ENCODE measurements at places on chromosomes 5 and 9. TPM values are rescaled to one million over a fixed set of nuclear protein-coding genes. Genes with fewer than 3 reads are reported as not detected.
A peak's percentile ranks its signal among the peaks of the same experiment; 100 is the strongest.

The TSSK1B gene
- 0.06 TPM for polyA plus RNA-seq

The POLR3G gene
- polyA plus RNA-seq = 3.5 TPM

GRCh38 chr5:35237580-35238376 lies 7.5 kb upstream of the PRLR start:
- DNase-seq = no peak

- peak; percentile 51 for DNase-seq
Measured at GRCh38 chr5:12467799-12468198, 563.6 kb upstream of the CTNND2 start.

GRCh38 chr5:138542180-138542955 lies 668 bp downstream of the ETF1 start:
- DNase-seq = no peak

GRCh38 chr9:109705515-109705914 lies 74.5 kb upstream of the PALM2AKAP2 start:
- DNase-seq = no peak

- DNase-seq = no peak
Measured at GRCh38 chr9:120405860-120406259, 174.1 kb downstream of the CDK5RAP2 start.

GRCh38 chr5:139650689-139651042 lies 2.5 kb downstream of the CXXC5 start:
- peak; percentile 72 for DNase-seq

GRCh38 chr5:137632716-137633115 lies 103.2 kb downstream of the KLHL3 start:
- no peak for DNase-seq

Measured in left lung (tissue), 14 donors.